ENCODE measurements at places on chromosomes 11 and 22.

DNA sequence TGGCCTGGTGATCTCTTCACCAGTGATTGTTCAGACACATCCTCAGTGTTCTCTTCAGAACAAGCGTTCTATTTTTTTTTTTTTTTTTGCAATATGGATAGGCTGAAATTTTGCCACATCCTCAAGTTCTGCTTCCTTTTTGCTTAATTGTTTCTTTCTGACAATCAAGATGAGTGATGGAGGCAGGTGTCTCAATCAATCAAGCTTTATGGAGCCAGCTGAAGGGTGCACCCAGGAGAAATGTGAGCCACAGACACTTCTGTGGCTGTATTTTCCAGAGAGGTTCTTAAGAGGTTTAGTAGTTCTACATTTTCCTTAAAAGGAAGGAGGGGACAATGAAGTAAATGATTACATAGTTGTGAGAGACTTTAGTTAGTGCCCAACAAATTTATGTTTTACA, 43.9 kb upstream of the ASPHD2 start:
- DNase-seq: no peak

- no peak for DNase-seq
These were observed 37.4 kb upstream of the TPBGL start for GRCh38 chr11:75203138-75203537.

DNA sequence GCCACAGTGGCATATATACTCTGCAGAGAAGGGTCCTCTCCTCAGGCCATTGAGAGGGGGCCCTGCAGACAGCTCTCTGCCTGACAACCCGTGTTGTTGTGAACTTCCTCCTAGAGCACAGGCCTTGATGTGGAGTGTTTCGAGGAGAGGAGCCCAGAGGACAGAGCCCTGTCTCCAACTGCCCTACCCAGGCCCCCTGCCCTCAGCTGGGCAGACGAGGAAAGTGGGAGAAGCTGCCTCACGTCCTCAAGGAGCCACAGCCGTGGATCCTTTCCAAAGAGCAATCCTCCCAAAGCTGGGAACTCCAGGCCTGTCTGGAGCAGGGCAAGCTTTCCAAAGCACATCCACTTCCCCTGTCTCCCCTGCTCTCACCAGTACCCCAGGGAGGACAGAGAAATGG, 10.7 kb downstream of the LMO1 start:
- no peak for DNase-seq

- DNase-seq: no peak
These were observed 24.8 kb downstream of the TMPRSS5 start for GRCh38 chr11:113681282-113681681.

- no peak for DNase-seq
These were observed 11.1 kb downstream of the HPS5 start for GRCh38 chr11:18310800-18311340.

DNA sequence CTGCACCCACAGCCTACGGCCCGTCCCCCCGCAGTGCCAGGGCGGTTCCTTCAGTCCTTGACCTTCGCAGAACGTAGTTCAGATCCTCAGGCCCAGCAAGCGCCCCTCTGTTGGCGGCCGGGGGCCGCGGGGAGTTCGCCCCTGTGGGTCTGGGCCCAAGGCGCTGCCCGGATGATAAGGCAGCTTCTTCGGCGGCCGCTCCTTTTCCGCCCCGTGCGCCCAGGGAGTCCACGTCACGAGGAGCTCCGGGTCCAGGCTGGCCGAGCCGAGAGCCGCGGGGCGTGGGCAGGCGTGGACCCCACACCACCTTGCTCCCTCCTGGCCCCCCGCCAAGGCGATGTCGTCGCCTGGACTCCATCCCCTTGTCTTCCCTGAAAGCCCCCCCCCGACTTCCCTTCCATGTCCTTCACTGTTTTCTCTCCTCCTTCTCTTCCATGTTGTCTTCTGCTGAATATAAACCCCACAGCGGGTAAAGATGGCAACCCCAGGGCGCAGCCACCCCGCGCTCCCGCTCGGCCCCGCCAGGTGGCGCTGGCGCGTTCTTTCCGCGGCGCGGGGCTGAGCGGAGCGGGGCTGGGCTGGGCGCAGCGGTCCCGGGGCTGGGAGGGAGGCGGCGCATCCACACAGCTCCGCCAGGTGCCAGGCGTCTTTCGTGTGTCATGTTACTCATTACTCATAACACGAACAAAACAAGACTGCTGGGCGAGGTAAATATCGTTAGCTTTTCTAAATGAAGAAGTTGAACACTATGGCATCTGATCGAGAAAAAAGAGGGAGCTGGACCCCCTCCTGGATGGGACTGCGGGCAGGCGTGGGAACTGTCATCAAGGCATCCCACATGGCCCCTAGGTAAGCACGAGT, 321.0 kb downstream of the NTM start:
- DNase-seq: no peak

GRCh38 chr11:77287136-77287535, 14.3 kb downstream of the GDPD4 start:
- DNase-seq: no peak

DNA sequence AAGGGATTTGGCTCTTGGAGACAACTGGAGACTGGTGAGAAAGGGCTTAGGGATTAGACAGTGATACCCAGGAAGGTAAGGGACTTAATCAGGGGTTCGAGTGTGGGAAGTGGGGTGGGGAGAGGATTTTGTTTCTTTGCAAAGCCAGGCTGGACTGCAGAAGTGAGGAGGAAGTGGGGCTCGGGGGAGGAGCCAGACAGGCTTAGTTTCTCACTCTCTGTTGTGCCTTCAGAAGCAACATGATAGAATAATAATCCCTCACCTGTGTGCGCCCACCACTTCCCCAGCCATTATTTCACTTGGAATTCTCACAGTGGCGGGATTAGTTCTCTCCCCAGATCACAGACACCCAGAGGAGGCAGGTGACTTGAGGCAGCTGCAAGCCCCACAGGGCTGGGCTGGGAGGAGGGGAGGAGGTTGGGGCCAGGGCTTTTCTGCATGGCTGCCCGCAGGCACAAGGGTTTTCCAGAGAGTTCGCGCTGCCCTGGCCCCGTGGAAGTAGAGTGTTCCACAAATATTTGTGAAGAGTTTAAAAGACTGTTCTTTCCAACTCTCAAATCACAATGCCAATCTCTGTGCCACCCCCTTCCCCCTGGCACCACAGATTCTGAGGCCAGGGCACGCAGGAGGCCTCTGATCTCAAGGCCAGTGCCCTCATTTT, 4.0 kb upstream of the SEC14L2 start:
- no peak for DNase-seq

GRCh38 chr11:134386945-134387344, 25.1 kb downstream of the B3GAT1 start:
- no peak for DNase-seq

DNA sequence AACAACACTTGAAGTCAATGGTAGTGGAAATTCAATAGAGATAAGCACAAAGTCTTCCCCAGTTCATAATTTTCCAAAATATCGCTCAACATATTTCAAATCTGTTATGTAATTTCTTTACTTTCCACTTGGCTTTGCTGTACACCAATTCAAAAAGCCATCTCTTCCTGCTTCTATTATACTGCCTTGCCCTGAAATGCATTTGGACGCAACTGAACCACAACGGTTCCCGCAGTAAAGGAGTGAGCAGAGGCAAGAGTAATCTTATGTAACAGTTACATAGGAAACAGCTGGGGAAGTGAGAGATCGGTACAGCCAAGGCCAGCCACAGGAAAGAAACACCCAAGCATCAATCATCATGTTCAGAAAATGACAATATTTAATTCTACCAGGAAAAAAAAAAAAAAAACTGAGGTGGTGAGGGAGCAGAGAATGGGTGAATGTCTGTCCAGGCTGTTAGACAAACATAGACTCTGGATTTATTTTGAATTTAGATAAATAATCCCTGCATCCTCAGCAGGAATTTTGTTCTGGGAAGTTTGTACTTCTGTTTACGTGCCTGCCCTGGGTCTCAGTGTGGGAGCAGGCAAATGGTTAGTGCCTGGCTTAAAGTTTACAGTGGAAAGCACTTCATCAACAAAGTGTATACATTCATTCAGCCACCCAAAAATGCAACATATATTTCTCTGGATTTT, 392.2 kb downstream of the ETS1 start:
- no peak for DNase-seq

DNA sequence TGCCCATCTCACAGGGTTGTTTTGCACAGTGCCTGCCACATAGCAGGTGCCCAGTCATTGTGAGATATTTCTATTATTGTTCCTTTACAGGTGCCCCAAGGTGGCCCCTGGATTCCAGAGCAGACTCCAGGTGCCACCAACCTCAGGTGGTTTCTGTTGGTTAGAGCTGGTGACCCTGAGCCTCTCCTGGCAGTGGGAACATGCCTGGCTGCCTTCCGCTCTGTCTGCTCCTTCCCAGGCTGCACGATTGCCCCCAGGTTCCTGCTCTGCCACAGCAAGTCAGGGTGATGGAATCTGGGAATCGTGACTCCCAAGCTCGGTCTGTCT, 12.6 kb upstream of the OMP start:
- DNase-seq: no peak

GRCh38 chr22:47379037-47379436, 616.6 kb downstream of the TBC1D22A start:
- no peak for DNase-seq

GRCh38 chr11:93198215-93198845, 539 bp upstream of the SLC36A4 start:
- no peak for DNase-seq

GRCh38 chr11:61354208-61354607, 7.5 kb downstream of the CYB561A3 start:
- no peak for DNase-seq

- no peak for DNase-seq
These were observed 8.7 kb downstream of the SBF2 start for GRCh38 chr11:10285148-10285802.

- no peak for DNase-seq
These were observed 16.8 kb upstream of the IGLL5 start for GRCh38 chr22:22870577-22871404.

GRCh38 chr11:75428281-75428724, 4.7 kb downstream of the KLHL35 start:
- DNase-seq: peak; percentile 93
